CD4-positive, alpha-beta T cell (primary cell): ENCODE measurements at places on chromosomes 7 and 10. TPM values are rescaled to one million over a fixed set of nuclear protein-coding genes. Genes with fewer than 3 reads are reported as not detected.
A peak's percentile ranks its signal among the peaks of the same experiment; 100 is the strongest.

PCGF5 gene
- total RNA-seq: 58.4 TPM

CYP2C19 gene
- total RNA-seq: not detected

ZFAND2A gene
- total RNA-seq: 92.5 TPM

ABCB1 gene
- 10.6 TPM for total RNA-seq

C1QL3 gene
- total RNA-seq: not detected

SPDYE2 gene
- 0.33 TPM for total RNA-seq

MINPP1 gene
- total RNA-seq: 0.50 TPM

DNA sequence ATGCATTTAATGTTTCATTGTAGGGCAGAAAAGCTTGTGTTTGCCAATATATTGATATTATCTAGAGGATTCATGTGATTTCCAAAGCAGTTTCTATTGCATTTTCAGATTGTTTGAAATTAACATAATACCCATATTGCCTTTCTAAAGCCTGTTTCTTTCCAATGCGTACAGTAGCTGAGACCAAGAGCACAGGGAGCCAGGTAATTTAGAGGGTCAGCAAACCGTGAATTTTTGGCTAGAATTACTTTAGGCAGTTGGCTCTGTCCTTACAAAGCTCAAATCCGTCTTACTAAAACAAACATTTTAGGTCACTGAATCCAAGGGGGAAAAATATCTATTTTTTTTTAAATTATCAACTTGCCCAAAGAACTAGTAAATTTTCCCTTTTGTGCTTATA is 604.9 kb upstream of the ADARB2 start:
- no peak overlapping the region for H3K27ac ChIP-seq
- no peaks in the 10 kb centered on the region for H3K36me3 ChIP-seq
- DNase-seq: no peak
- peaks cover 4% of the 10 kb centered on the region for H3K27me3 ChIP-seq
- no peaks in the 10 kb centered on the region for H3K4me1 ChIP-seq

- DNase-seq: peak; percentile 73
- peaks cover 14% of the 10 kb centered on the region for H3K36me3 ChIP-seq
- peak overlapping the region; percentile 66 for H3K27ac ChIP-seq
Measured at GRCh38 chr10:26441491-26442214, 3.5 kb downstream of the APBB1IP start.

GRCh38 chr7:129417073-129417472 is 17.2 kb upstream of the STRIP2 start:
- H3K4me1 ChIP-seq: no peaks in the 10 kb centered on the region
- no peaks in the 10 kb centered on the region for H3K27me3 ChIP-seq
- peaks cover 15% of the 10 kb centered on the region for H3K36me3 ChIP-seq

GRCh38 chr7:42639930-42640329 is 271.9 kb downstream of the C7orf25 start:
- H3K4me1 ChIP-seq: no peaks in the 10 kb centered on the region
- H3K36me3 ChIP-seq: no peaks in the 10 kb centered on the region
- H3K4me3 ChIP-seq: no peak overlapping the region
- H3K27ac ChIP-seq: no peak overlapping the region
- peaks cover 4% of the 10 kb centered on the region for H3K27me3 ChIP-seq

GRCh38 chr10:132685921-132686680 is 99.8 kb downstream of the NKX6-2 start:
- H3K4me1 ChIP-seq: peaks cover 20% of the 10 kb centered on the region
- peaks cover 7% of the 10 kb centered on the region for H3K36me3 ChIP-seq
- H3K27me3 ChIP-seq: no peaks in the 10 kb centered on the region

DNA sequence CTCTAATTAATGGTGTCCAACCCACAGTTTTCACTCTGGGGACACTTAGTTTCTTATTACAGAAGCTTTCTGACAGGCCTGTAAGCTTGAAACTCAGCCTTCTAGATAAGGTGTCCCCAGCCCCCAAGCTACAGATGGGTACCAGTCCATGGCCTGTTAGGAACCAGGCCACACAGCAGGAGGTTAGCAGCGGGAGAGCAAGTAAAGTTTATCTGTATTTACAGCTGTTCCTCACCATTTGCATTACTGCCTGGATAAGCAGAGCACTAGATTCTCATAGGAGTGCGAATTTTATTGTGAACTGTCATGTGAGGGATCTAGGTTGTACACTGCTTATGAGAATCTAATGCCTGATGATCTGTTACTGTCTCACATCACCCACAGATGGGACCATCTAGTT is 93.7 kb downstream of the TMEM26 start:
- no peaks in the 10 kb centered on the region for H3K4me1 ChIP-seq
- no peak overlapping the region for H3K4me3 ChIP-seq
- H3K27ac ChIP-seq: no peak overlapping the region
- H3K27me3 ChIP-seq: no peaks in the 10 kb centered on the region
- H3K36me3 ChIP-seq: no peaks in the 10 kb centered on the region

- H3K36me3 ChIP-seq: no peaks in the 10 kb centered on the region
- DNase-seq: no peak
- H3K27me3 ChIP-seq: no peaks in the 10 kb centered on the region
- H3K27ac ChIP-seq: no peak overlapping the region
- H3K4me1 ChIP-seq: no peaks in the 10 kb centered on the region
Measured at GRCh38 chr7:40839881-40840280, 705.1 kb downstream of the SUGCT start.

DNA sequence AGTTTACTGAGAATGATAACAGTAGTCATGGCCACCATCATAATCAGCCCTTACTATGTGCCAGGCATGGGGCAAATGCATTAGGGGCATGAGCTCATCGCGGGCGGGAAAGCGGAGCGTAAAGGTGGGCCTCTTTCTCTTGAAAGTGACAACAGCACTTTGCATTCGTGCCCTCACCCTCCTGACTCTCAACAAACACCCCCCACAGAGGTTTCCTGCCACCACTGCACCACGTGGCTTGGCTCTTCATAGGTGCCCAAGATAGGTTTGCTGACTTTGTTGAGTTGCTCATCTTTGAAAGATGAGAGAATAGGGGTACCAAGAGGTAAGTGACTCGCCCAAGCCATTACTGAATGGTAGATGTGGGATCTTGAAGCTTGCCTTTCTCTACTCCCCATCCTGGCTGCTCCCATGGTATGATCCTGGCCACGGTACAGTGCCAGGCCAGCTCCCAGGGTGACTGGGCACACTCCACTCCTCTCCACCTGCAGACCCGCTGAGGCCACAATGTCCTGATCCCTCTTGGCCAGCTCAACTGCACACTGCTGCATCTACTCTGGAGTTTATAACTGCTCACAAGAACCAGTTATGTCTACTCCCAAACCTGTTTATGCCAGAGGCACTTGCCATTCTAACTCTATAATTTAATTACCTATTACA is 26.0 kb downstream of the SLIT1 start:
- H3K27ac ChIP-seq: no peak overlapping the region
- no peak for DNase-seq
- no peaks in the 10 kb centered on the region for H3K4me1 ChIP-seq
- H3K4me3 ChIP-seq: no peak overlapping the region
- H3K27me3 ChIP-seq: no peaks in the 10 kb centered on the region

DNA sequence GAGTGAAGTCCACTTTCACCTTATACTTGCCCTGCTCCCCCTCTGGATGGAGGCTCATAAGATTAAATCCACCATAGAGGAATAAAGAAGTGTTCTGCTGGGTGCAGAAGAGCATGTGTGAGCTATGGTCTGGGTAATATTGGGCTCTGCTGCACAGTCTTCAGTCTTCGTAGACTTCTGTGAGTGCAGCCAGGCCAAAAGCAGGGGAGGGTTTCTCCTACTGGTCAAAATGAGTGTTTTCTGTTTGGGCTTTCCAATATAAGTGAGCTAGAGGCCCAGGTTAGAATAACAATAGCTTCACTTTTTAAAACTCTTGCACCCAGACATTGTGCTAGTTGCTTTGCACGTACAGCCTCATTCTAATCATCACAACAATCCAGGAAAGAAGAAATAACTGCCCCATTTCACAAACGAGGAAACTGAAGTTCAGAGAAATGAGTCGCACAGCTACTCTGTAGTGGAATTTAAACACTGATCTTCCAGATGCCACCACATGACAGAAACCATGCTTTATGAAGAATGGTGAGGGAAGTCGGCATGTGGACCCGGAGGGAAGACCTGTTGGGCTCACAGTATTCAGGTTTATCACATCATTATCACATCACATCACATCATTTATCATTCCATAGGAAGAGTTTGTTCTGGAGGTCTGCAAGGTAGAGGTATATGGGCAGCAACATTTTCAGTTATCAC is 23.8 kb upstream of the MSMB start:
- no peaks in the 10 kb centered on the region for H3K4me1 ChIP-seq
- H3K4me3 ChIP-seq: no peak overlapping the region
